ENCODE measurements at places on chromosomes 1 and 21. TPM values are rescaled to one million over a fixed set of nuclear protein-coding genes. Genes with fewer than 3 reads are reported as not detected.
A peak's percentile ranks its signal among the peaks of the same experiment; 100 is the strongest.

GRCh38 chr1:107535091-107535490, 394.3 kb downstream of the NTNG1 start:
- no peak overlapping the region for H3K27ac ChIP-seq
- no peaks in the 10 kb centered on the region for H3K27me3 ChIP-seq
- H3K36me3 ChIP-seq = no peaks in the 10 kb centered on the region
- H3K4me3 ChIP-seq = no peak overlapping the region

GRCh38 chr1:168279253-168279652, 1.4 kb upstream of the TBX19 start:
- no peaks in the 10 kb centered on the region for H3K27me3 ChIP-seq
- no peak overlapping the region for H3K4me3 ChIP-seq
- no peaks in the 10 kb centered on the region for H3K4me1 ChIP-seq
- no peak for DNase-seq
- H3K27ac ChIP-seq = no peak overlapping the region

DNA sequence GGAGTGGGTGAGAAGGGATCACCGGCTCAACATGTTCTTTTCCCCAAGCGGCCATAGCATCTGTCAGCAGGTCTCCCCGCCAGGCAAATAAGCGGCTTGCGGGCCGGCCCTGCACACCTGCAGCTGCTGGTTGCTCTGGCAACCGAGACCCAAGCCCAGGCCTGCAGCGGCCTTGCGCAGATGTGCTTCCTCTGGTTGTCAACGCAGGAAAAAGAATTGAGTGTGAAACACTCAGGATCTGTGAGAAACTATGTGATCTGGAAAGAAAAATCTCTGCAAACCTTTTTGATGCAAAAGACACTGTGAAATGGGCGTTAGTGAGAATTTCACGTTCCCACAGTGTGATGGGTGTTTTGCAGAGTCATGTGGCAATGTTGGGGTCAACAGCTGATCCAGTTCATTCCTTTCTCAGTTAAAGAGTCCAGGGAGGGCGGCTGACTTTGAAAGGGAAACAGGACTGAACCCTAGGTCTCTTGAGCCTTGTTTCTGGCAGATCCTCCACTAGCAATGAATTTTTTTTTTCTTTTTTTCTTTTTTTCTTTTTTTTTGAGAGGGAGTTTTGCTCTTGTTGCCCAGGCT, 28.4 kb downstream of the TOMM20 start:
- H3K27me3 ChIP-seq = no peaks in the 10 kb centered on the region
- H3K27ac ChIP-seq = no peak overlapping the region
- no peak overlapping the region for H3K4me3 ChIP-seq
- no peaks in the 10 kb centered on the region for H3K36me3 ChIP-seq

GRCh38 chr1:96583903-96584302, 137.7 kb upstream of the PTBP2 start:
- no peak overlapping the region for H3K4me3 ChIP-seq
- H3K27me3 ChIP-seq = no peaks in the 10 kb centered on the region
- no peaks in the 10 kb centered on the region for H3K36me3 ChIP-seq
- no peaks in the 10 kb centered on the region for H3K4me1 ChIP-seq
- no peak for DNase-seq

- H3K36me3 ChIP-seq = no peaks in the 10 kb centered on the region
- DNase-seq = peak; percentile 59
- H3K4me1 ChIP-seq = no peaks in the 10 kb centered on the region
Observed at GRCh38 chr1:23923592-23924499, 10.7 kb upstream of the CNR2 start.

GRCh38 chr1:94248956-94249688, 11.7 kb upstream of the ARHGAP29 start:
- no peaks in the 10 kb centered on the region for H3K27me3 ChIP-seq
- H3K4me3 ChIP-seq = no peak overlapping the region
- H3K27ac ChIP-seq = peak overlapping the region; percentile 35
- no peaks in the 10 kb centered on the region for H3K36me3 ChIP-seq
- H3K4me1 ChIP-seq = peaks cover 33% of the 10 kb centered on the region

GRCh38 chr1:50371749-50372148, 51.5 kb downstream of the DMRTA2 start:
- no peaks in the 10 kb centered on the region for H3K36me3 ChIP-seq
- H3K4me1 ChIP-seq = no peaks in the 10 kb centered on the region
- no peak overlapping the region for H3K27ac ChIP-seq
- peak; percentile 13 for DNase-seq

DNA sequence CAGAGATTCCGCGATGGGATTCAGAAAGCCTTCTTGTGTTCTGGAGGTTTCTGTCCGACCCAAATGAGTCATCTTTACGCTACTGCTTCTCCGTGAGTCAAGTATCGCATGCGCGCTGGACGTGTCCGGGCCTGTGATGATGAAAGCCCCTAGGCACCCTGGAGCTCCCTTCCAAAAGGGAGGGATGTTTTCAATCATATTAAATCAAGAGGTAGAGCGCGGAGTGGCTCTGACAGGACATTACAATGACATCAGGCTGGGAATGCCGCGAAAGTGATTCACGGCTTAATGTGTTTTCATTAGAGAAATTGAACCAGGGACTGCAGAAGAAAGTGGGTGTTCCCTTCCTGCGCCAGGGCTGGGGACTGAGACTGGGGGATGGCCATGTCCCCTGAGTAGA, 48.5 kb downstream of the AJAP1 start:
- H3K4me3 ChIP-seq = no peak overlapping the region
- no peaks in the 10 kb centered on the region for H3K36me3 ChIP-seq
- no peaks in the 10 kb centered on the region for H3K4me1 ChIP-seq
- H3K27me3 ChIP-seq = no peaks in the 10 kb centered on the region

DNA sequence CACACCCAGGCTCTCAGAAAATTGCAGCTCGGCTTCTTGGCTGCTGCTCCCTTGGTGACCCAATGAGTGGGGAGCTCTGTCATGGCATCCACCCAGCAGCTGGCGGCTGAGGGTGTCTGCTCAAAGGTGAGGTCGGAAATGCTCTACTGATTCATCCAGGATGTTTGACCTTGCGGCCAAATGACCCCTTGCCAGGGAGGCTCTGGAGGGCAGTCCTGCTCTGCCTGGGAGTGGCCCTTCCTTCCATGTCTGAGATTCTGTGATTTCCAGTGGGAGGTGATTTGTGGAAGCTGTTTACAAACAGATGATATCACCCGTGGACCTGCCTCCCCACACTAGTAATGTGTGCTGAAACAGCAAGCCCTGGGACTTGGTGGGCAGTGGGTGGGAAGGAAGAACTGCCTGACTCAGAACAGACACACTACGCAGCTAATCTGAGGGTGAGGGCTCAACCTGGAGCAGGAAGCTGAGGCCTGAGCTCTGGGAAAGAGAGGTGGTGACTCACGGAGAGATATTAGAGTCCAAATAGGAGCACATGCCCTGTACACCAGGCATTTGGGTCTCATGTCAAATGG, 3.0 kb downstream of the CRCT1 start:
- H3K4me3 ChIP-seq = no peak overlapping the region
- peaks cover 21% of the 10 kb centered on the region for H3K4me1 ChIP-seq
- H3K27ac ChIP-seq = peak overlapping the region; percentile 49
- DNase-seq = peak; percentile 89

GRCh38 chr21:45458281-45459170, 53.6 kb downstream of the COL18A1 start:
- no peak overlapping the region for H3K27ac ChIP-seq
- no peaks in the 10 kb centered on the region for H3K36me3 ChIP-seq
- no peak for DNase-seq
- no peaks in the 10 kb centered on the region for H3K27me3 ChIP-seq

- H3K4me1 ChIP-seq = no peaks in the 10 kb centered on the region
- no peak overlapping the region for H3K4me3 ChIP-seq
- no peaks in the 10 kb centered on the region for H3K27me3 ChIP-seq
- H3K36me3 ChIP-seq = no peaks in the 10 kb centered on the region
Observed at GRCh38 chr1:3577711-3578432, 33.4 kb downstream of the MEGF6 start.

- peak; percentile 34 for DNase-seq
- H3K27me3 ChIP-seq = no peaks in the 10 kb centered on the region
- H3K4me1 ChIP-seq = peaks cover 45% of the 10 kb centered on the region
- 0 out of 2 replicates have a peak overlapping the region, but pooled peaks have one; percentile 16 for H3K27ac ChIP-seq
Observed at GRCh38 chr1:91689641-91690481, 189.2 kb downstream of the CDC7 start.

GRCh38 chr1:183282101-183282855, 96.2 kb downstream of the LAMC2 start:
- H3K27ac ChIP-seq = peak overlapping the region; percentile 99
- H3K4me3 ChIP-seq = no peak overlapping the region
- no peaks in the 10 kb centered on the region for H3K36me3 ChIP-seq
- no peaks in the 10 kb centered on the region for H3K27me3 ChIP-seq
- no peak for DNase-seq

DNA sequence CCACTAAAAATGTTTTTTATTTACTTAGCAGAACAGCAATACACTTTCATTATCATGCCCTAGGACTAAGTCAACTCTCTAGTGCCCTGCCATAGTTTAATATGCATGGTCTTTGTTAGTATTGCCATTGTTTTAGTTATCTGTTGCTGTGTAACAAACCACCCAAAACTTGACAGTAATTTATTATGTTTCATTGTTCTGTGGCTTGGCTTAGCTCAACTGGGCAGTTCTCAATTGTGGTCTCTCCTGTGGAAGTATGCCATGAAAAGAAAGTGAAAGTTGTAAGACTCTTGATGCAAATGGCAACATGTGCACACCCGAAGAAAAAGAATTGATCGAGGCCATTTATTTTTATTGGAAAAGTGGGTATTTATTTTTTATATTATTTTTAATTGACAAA, 206.3 kb upstream of the KCTD3 start:
- no peaks in the 10 kb centered on the region for H3K36me3 ChIP-seq
- no peaks in the 10 kb centered on the region for H3K4me1 ChIP-seq
- no peaks in the 10 kb centered on the region for H3K27me3 ChIP-seq

- H3K4me1 ChIP-seq = no peaks in the 10 kb centered on the region
- H3K27ac ChIP-seq = no peak overlapping the region
- H3K27me3 ChIP-seq = no peaks in the 10 kb centered on the region
- H3K4me3 ChIP-seq = no peak overlapping the region
Observed at GRCh38 chr21:45802425-45802824, 158.9 kb downstream of the PCBP3 start.

- no peak for DNase-seq
- no peaks in the 10 kb centered on the region for H3K4me1 ChIP-seq
- no peak overlapping the region for H3K4me3 ChIP-seq
- no peak overlapping the region for H3K27ac ChIP-seq
- no peaks in the 10 kb centered on the region for H3K27me3 ChIP-seq
- H3K36me3 ChIP-seq = no peaks in the 10 kb centered on the region
Observed at GRCh38 chr1:168567007-168567406, 9.4 kb upstream of the XCL1 start.

- DNase-seq = peak; percentile 43
- no peak overlapping the region for H3K4me3 ChIP-seq
- 0 out of 2 replicates have a peak overlapping the region, but pooled peaks have one; percentile 7 for H3K27ac ChIP-seq
- H3K4me1 ChIP-seq = peaks cover 13% of the 10 kb centered on the region
Observed at GRCh38 chr1:27136998-27137542, 17.9 kb downstream of the SLC9A1 start.

DNA sequence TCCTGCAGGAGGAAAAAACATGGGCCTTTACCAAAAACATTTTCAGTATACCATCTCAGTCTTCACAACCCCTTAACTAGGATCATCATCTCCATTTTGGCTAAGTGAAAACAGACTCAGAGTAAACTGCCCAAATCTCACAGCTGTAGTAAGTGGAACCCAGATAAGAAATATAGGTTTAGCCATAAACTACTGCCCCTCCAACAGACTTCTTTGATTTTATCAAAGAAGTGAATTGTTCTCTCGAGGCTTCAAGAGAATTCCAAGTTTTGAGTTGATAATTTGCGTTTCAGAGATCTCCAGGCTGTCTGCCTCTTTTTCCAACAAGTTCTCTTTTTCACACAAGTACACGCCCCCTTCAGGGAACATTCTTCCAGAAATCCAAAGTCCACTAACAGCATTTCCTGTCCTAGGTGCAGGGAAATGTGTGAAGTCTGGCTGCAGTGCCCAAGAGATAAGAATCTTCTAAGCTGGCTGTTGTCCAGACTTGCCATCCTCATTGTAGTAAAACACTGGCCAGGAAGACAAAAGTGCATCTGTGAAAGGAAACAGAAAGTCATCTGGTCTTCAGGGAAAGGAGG, 30.8 kb downstream of the RNF19B start:
- no peaks in the 10 kb centered on the region for H3K36me3 ChIP-seq
- no peak overlapping the region for H3K4me3 ChIP-seq
- H3K27me3 ChIP-seq = no peaks in the 10 kb centered on the region
- peaks cover 6% of the 10 kb centered on the region for H3K4me1 ChIP-seq

- H3K36me3 ChIP-seq = no peaks in the 10 kb centered on the region
- H3K4me3 ChIP-seq = no peak overlapping the region
- no peaks in the 10 kb centered on the region for H3K27me3 ChIP-seq
- peaks cover 9% of the 10 kb centered on the region for H3K4me1 ChIP-seq
Observed at GRCh38 chr1:173057984-173058383, 7.2 kb upstream of the TNFSF18 start.

GRCh38 chr1:76901158-76901767, 34.0 kb downstream of the ST6GALNAC5 start:
- H3K27ac ChIP-seq = no peak overlapping the region
- no peaks in the 10 kb centered on the region for H3K4me1 ChIP-seq
- no peak overlapping the region for H3K4me3 ChIP-seq

GRCh38 chr1:50502147-50502546, 78.9 kb upstream of the DMRTA2 start:
- no peaks in the 10 kb centered on the region for H3K27me3 ChIP-seq
- no peak for DNase-seq
- no peak overlapping the region for H3K27ac ChIP-seq
- peaks cover 22% of the 10 kb centered on the region for H3K36me3 ChIP-seq
- H3K4me3 ChIP-seq = no peak overlapping the region

DNA sequence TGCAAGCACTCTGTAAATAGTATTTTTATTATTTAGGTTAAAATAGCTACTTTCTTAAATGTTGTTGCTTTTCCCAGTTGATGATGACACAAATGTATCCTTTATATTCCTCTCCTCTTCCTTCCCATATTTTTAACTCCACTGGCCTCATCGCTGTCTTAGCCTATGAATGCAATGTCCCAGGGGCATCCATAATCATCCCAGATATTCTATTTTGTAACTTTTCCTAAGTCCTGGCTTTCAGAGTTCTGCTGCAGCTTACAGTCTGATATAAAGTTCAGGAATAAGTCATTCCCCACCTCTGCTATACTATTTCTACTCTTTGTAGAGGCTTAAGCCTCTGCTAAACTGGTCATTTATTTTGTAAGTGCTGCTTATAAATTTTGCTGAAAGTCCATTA, 58.3 kb downstream of the ASTN1 start:
- H3K4me3 ChIP-seq = no peak overlapping the region
- H3K4me1 ChIP-seq = no peaks in the 10 kb centered on the region
- DNase-seq = no peak
- H3K36me3 ChIP-seq = no peaks in the 10 kb centered on the region

- DNase-seq = peak; percentile 53
- peaks cover 8% of the 10 kb centered on the region for H3K4me1 ChIP-seq
- no peak overlapping the region for H3K4me3 ChIP-seq
- no peaks in the 10 kb centered on the region for H3K36me3 ChIP-seq
- no peaks in the 10 kb centered on the region for H3K27me3 ChIP-seq
Observed at GRCh38 chr1:91026777-91027176, 4.9 kb upstream of the ZNF644 start.

GRCh38 chr1:29202053-29202452, 20.4 kb upstream of the SRSF4 start:
- H3K27me3 ChIP-seq = no peaks in the 10 kb centered on the region
- peaks cover 21% of the 10 kb centered on the region for H3K4me1 ChIP-seq
- peak overlapping the region; percentile 78 for H3K27ac ChIP-seq
- DNase-seq = peak; percentile 7
- no peak overlapping the region for H3K4me3 ChIP-seq

- DNase-seq = no peak
- no peaks in the 10 kb centered on the region for H3K27me3 ChIP-seq
- no peak overlapping the region for H3K27ac ChIP-seq
- H3K4me3 ChIP-seq = no peak overlapping the region
Observed at GRCh38 chr1:220389634-220390033, 117.4 kb upstream of the RAB3GAP2 start.

Gene GGPS1
- 46.8 TPM for total RNA-seq

Gene CLK2
- total RNA-seq = 16.8 TPM

Gene ATP6V1G3
- not detected for total RNA-seq

Gene ATP1A2
- total RNA-seq = 0.13 TPM

Gene TDRD5
- not detected for total RNA-seq

Gene SFT2D2
- 38.7 TPM for total RNA-seq

Measured in GM23248 (cell line).